Fibroblast of villous mesenchyme (primary cell): ENCODE measurements at places on chromosomes 16 and 17. TPM values are rescaled to one million over a fixed set of nuclear protein-coding genes. Genes with fewer than 3 reads are reported as not detected.

DNA sequence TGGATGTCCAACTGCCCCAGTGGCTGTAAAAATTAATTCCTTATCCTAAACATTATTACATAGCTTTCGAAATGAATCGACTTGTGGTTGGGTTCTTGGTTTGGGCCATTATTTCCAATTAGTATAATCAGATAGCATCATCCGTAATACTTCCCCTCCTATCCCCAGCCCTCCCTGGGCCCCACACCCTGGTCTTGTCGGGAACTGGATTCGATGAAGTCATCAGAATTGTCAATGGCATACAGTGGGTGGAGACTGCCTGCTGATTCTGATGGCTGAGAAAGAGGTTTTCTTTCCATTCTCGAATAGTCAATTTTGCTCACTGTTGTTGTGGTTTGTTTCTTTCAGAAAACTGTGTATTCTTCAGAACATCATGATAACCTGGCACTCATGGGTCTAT lies 395.1 kb downstream of the SEC14L1 start:
- no peak for DNase-seq

LDAF1 gene
- 41.9 and 47.9 TPM in 2 replicates for total RNA-seq

CTRB2 gene
- total RNA-seq, result not detected in 2 replicates

GRCh38 chr17:74512624-74513091 lies 18.6 kb downstream of the CD300LB start:
- no peak for DNase-seq

TSNAXIP1 gene
- total RNA-seq, result 0.32 and 1.3 TPM in 2 replicates

DNA sequence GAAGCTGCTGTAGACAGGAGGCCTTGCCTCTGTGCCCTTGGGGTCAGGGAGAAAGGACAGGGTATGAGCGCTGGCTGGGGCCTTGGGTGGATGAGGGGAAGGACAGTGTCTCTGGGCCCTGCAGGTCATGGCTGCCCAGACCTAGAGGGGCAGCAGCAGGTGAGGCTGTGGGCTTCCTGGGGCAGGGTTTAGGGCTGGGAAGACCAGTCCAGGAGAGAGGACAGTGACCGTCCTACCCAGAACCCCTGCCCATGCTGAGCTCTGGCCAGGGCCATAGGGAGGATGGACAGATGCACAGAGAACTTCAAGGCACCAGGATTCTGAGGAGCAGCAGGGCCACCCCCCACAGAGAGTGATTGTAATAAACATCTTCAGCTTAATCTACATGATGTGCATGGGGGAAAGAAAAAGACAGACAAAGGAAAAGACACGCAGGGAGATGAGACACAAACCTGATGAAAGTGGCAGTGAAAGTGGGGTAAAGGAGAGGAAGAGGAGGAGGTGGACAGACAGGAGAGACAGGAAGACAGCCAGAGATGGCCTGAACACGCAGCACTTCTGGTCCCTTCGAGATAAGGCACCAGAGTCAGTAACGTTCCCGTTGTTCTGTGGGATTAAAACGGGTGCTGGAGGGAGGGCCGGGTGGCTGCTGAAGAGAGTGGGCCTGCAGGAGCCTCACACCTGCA lies 17.5 kb downstream of the FLOT2 start:
- no peak for DNase-seq

DNA sequence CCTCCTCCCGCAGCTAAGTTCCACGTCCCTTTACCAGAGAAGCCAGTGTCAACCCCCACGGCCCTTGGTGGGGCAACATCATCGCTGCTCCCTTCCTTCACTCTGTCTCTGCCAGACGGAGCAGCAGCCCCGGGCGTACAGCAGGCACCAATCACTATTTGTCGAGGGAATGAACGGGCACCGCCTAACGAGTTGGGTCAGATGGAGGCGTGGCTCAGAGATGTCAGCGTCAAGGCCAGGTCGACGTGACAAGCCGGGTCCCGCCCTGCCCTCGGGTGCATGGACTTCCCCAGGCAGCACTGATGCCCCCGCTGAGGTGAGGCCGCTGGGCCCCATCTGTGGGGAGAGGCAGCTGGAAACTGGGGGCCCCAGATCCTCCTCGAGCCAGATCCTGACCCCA lies 50.0 kb downstream of the CBFA2T3 start:
- DNase-seq, result no peak

GAST gene
- not detected in 2 replicates for total RNA-seq

KRT36 gene
- total RNA-seq, result under 0.01 TPM in 2 replicates

KRTAP16-1 gene
- total RNA-seq, result not detected in 2 replicates

DNA sequence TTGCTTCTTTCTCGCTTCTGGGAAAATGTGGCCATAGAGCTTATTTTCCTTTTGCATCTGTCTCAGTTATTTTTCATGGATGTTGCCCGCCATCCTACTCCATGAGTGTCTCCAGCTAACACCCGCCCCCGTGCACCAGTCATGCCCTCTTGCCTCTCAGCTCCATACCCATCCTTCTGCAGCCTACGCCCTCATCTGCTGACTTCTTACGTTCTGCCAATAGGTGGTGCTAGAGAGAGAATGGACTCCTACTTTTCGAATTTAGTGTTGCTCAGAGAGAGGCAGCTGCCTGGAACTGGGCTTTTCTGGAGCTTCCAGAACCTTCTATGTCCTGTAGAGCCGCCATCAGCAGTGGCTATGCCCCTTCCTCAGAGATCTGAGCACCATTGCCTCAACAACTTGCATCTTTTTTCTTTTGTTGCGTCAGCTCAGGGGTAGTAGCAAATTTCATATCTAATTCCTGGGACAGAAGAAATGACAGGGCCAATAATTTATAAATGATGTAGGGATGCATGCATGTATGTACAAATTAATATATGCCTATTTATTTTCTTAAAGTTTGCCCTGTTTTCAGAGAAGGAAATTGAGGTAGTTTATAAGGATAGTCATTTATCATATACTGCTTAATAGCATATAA lies 119.7 kb upstream of the MYOCD start:
- DNase-seq, result peak; percentile 65

TM4SF5 gene
- not detected in 2 replicates for total RNA-seq

CCL16 gene
- total RNA-seq, result not detected in 2 replicates

DNA sequence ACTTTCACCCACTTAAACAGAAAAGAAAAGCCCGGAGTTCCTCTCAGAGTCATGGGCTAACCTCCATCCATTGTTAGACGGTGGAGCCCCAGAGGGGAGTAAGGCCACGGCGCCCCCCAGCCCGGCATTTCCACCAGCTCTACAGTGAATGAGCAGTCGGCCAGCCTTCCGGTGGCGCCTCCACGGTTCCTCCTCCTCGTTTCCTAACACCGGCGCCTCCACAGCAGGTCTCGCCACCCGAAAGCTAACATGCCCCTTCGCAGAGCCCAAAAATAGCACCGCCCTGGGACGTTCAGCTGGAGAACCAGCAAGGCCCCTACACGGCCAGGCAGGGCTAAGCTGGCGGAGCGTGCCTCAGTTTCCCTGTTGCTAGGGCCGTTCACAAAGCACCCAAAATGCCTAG lies 858 bp downstream of the MMD start:
- DNase-seq, result peak; percentile 38

NPTX1 gene
- 1.3 and 2.2 TPM in 2 replicates for total RNA-seq
